ENCODE measurements at places on chromosomes 1 and 21.

DNA sequence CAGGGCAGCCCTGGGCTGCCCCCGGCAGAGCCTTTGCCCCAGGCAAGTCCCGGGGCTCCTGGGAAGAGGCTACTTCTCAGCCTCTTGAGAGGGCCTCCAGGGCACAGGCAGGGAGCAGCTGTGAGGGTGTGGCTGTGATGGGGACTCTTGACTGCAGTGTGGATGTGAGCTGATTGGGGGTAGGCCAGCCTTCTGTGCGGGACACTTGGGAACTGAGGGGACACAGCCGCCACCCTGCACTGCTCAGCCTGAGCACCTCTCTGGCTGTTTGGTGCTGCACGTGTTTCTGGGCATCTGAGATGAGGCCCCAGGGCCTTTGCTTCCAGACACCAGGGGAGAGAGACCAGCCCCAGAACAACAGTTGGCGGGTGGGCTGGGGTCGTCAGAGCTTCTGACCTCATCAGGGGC lies 62.1 kb downstream of the SKI start:
- DNase-seq, result no peak

DNA sequence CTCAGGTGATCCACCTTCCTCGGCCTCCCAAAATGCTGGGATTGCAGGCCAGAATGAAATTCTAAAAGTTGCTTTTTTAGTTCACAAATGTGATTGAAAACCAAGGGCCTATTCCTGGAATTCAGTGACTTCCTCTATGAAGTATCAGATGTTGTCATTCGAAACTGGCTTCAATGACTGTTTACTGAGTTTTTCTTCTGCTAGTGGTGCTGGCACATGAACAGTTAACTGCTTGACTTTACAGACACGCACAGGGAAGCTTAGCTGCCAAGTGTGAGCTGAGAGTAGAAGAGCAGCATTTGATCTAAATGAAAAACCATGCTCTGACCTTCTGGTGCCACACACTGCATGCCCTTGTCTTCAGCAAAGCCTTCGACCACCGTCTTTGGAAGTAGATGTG lies 32.8 kb upstream of the AJAP1 start:
- no peak for DNase-seq

DNA sequence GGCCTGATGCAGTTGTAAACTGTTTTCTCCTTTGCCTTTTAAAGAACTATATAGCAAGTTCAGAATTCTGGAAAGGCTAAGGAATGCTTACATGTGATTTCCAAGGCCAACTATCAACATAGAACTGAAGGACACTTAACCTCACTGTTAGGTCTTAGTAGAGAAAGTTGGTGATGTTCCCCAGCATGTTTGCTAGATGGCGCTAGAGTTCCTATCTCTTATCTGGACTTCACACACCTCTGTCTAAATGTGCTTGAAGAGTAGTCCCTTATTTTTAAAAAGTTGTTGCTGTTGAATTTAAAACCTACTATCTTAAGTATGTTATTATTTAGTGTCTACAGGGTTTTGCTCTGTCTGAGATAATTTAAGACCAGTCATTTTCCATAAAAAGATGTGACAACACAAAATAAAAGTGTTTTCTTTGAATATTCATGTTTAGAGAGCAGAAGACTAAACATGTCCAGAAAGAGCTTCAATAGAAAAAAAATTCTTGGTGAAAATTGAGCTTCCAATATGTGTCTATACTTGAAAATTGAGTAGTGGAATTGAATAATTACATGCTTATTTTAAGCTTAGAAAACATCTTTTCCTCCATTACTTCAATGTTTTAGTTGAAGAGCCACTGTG lies 237.3 kb downstream of the S1PR1 start:
- no peak for DNase-seq

GRCh38 chr1:205922806-205923205 lies 20.4 kb downstream of the SLC26A9 start:
- no peak for DNase-seq

- no peak for DNase-seq
Observed at GRCh38 chr1:193013707-193014106, 45.5 kb downstream of the UCHL5 start.

DNA sequence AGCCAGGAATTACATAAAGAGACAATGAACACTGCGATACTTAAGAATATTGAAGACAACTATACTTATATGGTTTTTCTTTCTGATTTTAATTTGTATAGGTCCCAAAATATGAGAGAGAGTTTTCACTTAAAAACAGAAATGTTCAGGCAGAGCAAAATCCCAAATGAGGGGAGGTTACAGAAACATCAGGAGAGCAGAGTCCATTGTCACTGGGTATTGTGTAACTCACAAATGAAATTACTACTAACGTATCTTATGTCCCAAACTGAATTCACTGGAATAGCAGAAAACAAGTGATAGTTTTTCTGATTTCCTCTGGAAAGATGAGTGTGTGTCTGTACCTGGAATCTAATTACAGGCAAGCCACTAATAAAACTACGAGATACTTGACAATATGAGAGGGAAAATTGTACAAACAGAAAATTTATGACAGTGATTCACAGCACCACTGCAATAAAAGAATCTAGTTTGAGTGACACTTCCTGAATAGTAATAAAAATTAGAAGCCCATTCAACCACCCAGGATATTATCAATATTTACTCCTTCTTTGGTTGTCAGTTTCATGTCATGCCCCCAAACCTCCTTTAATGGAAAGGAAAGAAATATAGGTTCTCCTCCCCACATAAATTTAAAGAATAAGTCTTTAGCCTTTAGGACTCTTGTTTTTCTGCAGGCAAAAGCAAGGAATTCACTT lies 522.6 kb downstream of the ADGRL2 start:
- DNase-seq, result no peak

DNA sequence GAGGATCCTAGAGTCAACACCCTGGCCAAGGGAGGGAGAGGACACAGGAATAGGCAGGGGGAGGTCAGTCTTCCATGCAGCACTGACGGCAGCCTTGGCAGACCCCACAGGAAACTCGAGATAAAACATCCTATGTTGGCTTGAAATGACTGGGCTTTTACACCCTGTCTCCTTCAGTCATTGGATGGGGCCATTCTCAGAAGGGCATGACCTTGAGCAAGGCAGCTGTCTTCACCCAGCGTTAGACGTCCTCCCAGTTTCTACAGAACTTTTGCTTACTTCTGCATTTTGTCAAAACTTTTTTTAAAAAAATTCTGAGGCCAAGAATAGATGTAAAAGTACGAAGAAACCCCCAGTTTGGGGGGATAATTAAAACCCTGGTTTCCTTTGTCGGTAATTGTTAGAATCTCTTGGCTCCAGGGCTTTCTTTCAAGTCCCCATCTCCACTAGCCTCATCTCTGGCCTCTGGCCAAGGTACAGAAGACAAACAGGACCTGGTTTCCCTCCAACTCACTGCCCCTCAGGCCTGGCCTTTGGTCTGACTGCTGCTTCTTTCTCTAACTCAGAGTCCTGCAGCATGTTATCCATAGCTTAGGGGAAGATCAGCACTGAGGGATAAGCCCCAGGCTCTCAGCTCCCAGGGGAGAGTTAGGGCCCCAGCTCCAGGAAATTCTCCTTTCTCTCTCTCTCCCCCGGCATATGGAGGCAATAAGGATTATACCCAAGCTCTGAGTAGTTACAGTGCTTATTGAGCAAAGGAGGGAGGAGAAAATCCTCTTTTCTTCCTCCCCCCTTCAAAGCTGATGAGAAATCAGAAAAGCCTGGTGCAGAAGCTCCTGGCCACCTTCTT lies 51.6 kb upstream of the KCND3 start:
- peak; percentile 53 for DNase-seq

GRCh38 chr21:42702720-42703119 lies 49.3 kb downstream of the PDE9A start:
- no peak for DNase-seq

DNA sequence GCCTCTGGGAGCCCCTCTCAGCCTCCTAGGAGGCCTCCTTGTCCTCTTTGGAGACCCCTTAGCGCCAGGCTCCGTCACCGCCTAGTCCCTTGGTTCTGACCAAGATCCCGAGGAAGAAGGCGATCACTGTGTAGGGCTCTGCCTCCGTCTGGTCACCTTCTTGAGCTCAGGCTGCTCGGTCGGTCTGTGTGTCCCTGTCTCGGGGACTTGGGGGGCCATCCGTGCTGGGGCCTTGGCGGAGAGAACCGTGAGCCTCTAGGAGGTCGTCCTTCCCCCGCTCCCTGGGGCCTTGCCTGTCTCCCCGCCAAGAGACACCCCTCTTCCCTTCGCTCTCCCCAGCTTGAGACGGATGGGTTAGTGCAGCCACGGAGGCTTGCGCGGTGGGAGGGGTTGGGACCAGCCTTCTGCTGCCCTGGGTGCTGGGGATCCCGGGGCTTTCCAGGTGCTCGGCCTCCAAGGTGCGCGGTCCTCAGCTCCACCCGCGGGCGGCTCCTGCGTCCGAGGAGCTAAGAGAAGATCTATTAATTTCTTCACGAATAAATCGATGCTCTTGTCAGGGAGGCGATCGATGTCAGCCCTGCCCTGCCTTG lies 701 bp upstream of the INSRR start:
- no peak for DNase-seq

DNA sequence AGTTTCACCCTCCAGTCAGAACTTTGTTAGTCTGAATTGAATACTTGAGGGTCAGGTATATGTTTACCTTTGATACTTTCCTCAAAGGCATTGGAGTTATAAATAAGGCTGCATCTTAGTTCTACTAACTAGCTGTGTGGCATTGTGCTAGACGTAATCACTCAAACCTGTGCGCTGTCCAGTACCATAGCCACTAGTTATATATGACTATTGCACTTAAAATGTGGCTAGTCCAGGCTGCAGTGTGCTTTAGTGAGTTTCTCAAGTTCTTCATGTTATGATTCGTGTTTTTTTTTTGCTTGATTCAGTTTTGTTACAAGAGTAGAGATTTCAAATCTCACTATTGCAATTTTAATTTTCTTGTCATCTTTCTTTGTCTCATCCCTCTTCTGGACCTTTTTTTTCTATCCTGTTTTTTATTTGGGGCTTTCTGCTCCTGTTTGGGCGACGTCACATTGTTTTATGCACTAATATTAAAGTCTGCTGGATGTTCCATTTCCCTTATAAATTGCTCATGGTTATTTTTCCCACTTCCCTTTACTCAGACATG lies 5.7 kb downstream of the MAN1A2 start:
- no peak for DNase-seq

- DNase-seq, result no peak
Observed at GRCh38 chr1:43284546-43285110, 753 bp downstream of the C1orf210 start.

GRCh38 chr21:39149882-39150281 lies 33.4 kb downstream of the PSMG1 start:
- no peak for DNase-seq

DNA sequence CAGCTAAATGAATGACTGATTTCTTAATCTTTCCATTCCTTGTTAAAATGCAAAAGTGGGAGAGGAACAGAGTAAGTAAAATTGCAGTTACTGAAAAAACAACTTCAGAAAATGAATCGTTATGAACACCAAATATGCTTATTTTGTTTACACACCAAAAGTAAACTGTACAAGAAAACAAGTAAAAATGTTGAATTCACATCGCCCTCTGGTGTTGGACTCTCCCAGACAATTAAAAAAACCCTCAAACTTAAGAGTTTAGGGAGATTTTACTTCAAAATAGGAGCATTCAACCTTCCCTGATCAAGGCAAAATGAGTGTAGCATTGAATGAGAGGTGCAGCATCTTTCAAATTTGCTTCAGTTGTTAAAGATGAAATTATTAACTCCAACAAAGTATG lies 19.4 kb upstream of the ESRRG start:
- DNase-seq, result no peak

DNA sequence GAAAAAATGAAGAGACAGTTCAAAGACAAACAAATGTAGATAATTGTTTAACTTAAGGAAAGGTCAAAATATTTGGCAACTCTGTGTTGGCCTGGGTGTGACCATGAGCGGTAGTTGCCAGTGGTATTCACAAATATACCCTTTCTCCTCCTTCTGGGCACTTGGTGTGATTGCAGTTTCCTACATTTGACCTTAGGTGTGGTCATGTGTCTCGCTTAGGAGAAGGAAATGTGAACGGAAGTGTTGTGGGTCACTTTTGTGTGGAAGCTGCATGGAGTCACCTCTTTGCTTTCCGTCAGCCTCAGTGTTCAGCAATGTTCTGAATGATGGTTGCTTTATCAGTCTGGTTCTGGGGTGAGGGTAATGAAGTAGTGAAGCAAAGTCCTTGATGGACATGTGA lies 3.4 kb upstream of the PCSK9 start:
- no peak for DNase-seq

- DNase-seq, result no peak
Observed at GRCh38 chr1:35631396-35631795, 9.9 kb downstream of the PSMB2 start.

DNA sequence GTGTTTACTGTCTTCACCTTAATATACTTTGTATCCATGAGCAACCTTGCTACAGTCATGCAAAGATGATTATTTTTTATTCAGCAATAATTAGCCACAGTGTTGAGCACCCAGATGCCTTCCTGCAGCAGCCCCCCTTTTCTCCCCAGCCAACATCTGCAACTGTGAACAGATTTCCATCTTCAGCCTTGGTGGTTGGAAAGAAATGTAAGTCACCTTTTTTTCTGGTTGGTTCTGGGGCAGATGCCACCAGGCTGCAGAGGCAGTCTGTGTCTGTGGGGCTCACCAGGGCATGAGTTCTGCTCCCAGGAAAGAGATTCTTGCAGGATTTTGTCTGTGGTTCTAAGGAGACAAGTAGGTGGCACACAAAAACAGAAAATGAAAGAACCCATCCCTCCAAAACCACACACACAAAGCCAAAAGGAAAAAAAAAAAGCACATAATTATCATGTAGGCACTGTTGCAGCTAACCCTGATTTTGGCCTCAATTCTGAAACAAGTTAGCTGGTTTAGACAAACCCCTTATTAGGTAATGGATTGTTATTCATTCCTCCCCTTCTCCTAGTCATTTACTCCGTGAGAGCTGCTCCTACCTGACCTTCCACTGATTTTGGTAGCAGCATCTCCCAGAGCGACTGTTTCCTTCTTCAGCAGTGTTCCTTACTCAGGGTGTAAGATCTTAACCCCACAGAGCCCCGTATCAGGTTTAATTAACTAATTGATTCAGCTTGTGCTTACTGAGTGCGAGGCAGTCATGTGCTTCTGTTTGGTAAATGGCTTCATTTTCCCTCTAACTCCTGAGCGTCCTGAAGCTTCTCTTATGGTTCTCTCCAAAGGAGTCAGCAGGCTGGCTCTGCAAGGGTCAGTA lies 36.5 kb downstream of the GALNT2 start:
- DNase-seq, result no peak

DNA sequence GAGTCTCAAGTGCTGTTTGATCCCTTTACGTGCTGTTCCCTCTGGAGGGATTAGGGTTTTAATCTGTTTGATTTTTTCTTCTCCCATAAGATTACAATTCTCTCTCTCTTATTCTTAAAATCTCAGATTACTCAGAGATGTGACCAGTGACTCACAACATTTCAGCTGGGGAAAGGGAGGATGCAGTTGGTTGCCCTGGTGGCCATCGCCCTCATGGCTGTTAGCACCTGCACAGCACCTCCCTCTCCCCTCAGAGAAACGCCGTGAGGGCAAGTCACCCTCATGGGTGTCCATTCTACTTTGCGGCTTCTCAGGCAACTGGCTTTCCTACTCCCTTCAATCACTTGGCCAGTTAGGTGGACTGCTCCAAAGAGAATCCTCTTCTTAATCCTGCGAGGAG lies 42.4 kb upstream of the KCNA3 start:
- no peak for DNase-seq
